Motor neuron (in vitro differentiated cells): ENCODE measurements at places on chromosomes 6 and 20. TPM values are rescaled to one million over a fixed set of nuclear protein-coding genes. Genes with fewer than 3 reads are reported as not detected.

The PAX1 gene
- 1.6 TPM in 1 of 2 replicates, not detected in the other for total RNA-seq

The TBXT gene
- total RNA-seq, result 0.16 TPM in 1 of 2 replicates, not detected in the other

The E2F1 gene
- total RNA-seq, result 0.82 and 0.86 TPM in 2 replicates

The LSM2 gene
- total RNA-seq, result 48.8 and 53.0 TPM in 2 replicates

The SPINT3 gene
- total RNA-seq, result not detected in 2 replicates

The TRAPPC3L gene
- 0.35 TPM in 1 of 2 replicates, not detected in the other for total RNA-seq

The TSPO2 gene
- total RNA-seq, result not detected in 2 replicates

The COMMD7 gene
- total RNA-seq, result 16.1 and 18.4 TPM in 2 replicates

The CAPN11 gene
- not detected in 2 replicates for total RNA-seq

The TMEM239 gene
- total RNA-seq, result 0.13 TPM in 1 of 2 replicates, not detected in the other

The PPIL6 gene
- total RNA-seq, result 0.86 and 0.87 TPM in 2 replicates

The STMND1 gene
- total RNA-seq, result 0.46 TPM in 1 of 2 replicates, not detected in the other

- ATAC-seq, result peak; percentile 96
Measured at GRCh38 chr6:156028335-156029131, 572.9 kb upstream of the NOX3 start.

DNA sequence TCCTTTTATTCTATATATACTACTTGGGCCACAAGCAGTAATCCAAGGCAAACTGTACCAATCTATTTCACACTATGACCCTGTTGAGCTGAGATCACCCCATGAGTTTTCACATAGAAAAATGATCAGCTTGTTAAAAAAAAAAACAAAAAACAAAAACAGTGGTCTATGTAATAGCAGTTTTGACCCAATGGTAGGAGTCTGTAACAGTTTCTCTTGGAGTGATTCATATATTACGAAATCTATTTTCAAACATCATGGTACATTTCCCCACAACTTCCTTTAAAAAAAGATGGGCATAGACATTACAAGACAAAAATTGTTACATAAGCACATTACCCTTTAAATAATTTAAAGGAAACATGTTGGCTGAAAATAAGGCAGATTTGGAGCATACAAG is 78.1 kb downstream of the PRSS35 start:
- ATAC-seq, result no peak

DNA sequence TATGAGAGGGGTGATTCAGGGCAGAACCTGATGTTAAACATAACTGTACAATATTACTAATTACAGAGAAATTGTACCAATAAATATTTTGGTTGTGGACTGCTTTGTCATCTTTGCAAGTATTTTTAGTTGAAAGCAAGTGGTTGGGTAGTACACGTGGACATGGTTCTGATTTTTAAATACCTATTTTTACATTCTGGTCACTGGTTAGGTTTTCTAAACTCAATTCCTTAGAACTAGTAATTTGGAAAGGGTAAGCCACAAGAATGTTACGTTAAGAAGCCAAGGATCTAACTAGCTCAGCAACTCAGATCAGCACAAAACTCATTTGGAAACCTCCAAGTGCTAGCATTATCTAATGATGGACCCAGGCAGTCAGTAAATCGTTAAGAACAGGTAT is 2.7 kb downstream of the EPB41L2 start:
- ATAC-seq, result no peak

GRCh38 chr20:45254383-45255262 is at the start of gene SLPI:
SLPI (minus strand) TSS chr20:45254564; CDS start chr20:45254543, 21 bp downstream.
- peak; percentile 88 for ATAC-seq

DNA sequence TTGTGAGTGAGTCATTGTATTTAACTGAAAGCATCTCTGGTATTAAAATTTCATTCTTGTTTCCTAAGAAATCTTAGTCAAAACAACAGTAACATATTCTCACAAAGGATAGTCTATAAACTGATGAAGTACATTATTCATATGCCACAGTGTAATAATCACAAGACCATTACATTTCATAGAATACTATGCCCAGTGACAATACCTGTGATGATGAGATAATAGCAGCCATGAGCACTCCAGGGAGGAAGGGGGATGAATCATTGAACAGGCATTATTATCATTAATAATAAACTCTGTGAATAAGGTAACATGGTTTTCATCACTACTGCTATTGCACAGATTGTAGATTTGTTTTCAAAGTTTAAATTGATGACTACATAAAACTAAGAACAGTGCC is 667.9 kb downstream of the EPM2A start:
- peak; percentile 77 for ATAC-seq

DNA sequence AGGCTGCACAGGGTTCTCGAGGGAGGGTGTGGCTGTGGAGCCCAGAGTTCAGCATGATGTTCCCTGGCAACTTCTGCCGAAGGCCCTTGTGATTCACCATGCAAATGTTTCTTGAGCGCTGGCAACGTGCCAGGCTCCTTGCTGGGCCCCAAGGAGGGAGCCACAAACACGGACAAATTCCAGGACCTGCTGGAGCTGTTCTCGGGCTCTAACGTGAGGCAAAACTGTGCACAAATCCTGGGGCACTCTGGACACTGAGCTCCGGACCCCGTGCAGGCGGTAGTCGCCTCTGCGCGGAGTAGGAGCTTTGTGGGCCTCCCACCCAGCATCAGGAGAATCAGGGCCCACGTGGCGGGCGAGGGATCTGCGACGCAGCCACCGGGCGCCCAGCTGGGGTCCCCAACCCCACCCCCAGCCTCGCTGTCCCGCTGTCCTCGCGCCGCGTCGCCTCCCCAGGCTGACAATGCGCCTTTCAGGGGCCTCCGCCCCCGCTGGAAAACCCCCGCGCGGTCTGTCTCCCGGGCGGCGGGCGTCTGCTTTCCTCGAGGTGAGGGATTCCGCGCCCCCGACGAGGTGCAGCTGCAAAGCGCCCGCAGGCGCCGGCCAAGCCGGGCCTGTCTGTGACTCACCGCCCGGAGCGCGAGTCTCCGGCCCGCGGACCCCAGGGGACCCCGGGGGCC is 31.7 kb upstream of the SCUBE3 start:
- ATAC-seq, result peak; percentile 84

GRCh38 chr20:61587681-61588289 is 335.7 kb downstream of the CDH4 start:
- ATAC-seq, result no peak

- ATAC-seq, result no peak
Measured at GRCh38 chr6:129647044-129647443, 62.9 kb downstream of the ARHGAP18 start.

DNA sequence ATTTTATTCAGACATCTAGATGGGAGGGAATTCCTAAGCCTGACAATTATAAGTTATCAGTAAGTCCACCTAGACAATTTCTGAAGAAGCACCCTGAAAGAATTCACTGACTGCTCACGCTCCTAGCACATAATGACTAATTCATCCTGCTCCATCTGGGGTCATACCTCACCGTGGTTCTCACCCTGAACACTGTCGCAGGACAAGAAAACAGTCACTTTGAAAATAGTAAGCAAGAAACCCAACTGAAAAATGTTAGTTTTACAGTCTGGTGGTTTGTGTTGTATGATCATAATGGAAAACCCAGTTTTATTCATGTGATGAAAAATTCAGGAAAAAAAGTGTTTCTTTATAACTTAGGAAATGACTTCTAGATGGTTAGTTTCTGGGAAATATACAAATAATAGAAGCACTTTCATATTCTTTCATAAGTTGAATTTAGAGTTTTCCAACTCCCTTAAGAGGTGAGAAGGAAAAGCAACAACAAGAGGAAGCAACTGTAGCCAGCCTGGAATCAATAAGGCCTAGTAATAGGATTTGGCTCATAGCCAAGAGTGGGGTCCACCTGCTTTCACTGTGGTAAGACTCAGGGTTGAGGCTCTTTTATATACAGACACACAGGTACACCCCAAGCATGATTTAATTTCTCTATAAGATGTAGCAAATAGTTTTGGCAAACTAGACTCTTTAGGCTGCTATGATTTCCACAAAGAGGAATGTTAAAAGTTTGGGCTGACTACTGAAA is 94.1 kb downstream of the HIVEP2 start:
- no peak for ATAC-seq

- no peak for ATAC-seq
Measured at GRCh38 chr6:156954191-156954590, 177.0 kb downstream of the ARID1B start.

DNA sequence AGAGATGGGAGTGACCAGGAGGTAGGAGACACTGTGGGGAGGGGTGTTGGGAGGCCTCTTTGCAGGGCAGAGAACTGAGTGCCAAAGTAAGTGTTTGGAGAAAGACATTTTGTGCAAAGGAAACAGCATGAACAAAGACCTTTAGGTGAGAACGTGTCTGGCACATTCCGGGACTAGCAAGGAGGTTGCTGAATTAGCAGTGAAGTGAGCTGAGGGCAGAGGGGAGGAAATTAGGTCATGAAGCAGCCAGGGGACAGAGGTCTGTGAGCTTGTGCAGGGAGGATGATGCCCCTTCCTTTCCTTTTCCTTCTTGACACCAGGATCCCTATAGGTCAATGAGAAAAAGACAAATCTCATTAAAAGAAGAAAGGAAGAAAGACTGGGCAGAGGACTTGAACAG is 21.4 kb upstream of the AHCY start:
- ATAC-seq, result no peak

- no peak for ATAC-seq
Measured at GRCh38 chr6:79737172-79737571, 106.0 kb downstream of the SH3BGRL2 start.

GRCh38 chr6:87904011-87904410 is 143.6 kb upstream of the SPACA1 start:
- ATAC-seq, result no peak

GRCh38 chr6:143279385-143279784 is 171.1 kb downstream of the ADAT2 start:
- peak; percentile 41 for ATAC-seq

- ATAC-seq, result peak; percentile 63
Measured at GRCh38 chr20:33791959-33792597, 19.1 kb upstream of the CHMP4B start.

GRCh38 chr6:69816569-69816968 is 19.8 kb upstream of the LMBRD1 start:
- no peak for ATAC-seq

- peak; percentile 77 for ATAC-seq
Measured at GRCh38 chr20:48763216-48763914, 64.4 kb downstream of the PREX1 start.

- no peak for ATAC-seq
Measured at GRCh38 chr6:13079096-13079723, 249.1 kb downstream of the TBC1D7 start.

GRCh38 chr6:134849920-134850447 is 99.9 kb downstream of the ALDH8A1 start:
- no peak for ATAC-seq

- no peak for ATAC-seq
Measured at GRCh38 chr6:111086685-111087084, 618 bp upstream of the SLC16A10 start.

DNA sequence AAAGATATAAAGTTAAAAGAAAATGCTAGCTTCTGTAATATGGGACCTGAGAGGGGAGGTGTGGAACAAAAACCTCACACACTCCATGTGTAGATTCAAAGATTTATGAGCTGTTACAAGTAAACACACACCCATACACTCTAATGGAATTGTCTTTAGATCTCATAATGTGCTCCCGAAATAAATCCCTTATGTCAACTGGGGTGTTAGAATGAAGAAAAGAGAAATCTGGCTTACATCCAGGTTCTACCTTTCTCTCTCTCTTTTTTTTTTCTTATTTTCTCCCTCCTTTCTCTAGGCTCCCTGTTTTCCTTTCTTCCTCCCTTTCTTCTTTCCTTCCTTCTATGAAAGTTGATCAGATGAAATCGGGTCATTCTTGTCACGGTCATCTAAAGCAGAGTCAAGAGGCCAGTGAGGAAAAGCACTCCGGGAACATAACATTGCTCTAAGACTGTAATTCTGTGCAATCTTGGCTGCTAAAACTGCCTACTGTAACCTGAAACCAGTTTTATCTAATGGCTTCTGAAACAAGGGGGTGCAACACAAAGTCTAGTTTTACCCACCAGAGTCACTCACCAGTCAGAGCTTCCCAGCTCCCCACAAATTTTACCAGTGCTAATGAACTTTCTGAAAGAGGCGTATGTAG is 68.3 kb upstream of the BTBD3 start:
- ATAC-seq, result no peak

- ATAC-seq, result no peak
Measured at GRCh38 chr6:41153992-41154625, at the start of gene TREML1. TREML1 (minus strand) TSS chr6:41154347; CDS start chr6:41154288, 59 bp downstream.

GRCh38 chr6:163764565-163764964 is 350.0 kb downstream of the QKI start:
- no peak for ATAC-seq

- ATAC-seq, result peak; percentile 83
Measured at GRCh38 chr6:134584847-134585516, 267.1 kb upstream of the SGK1 start.
